ENCODE measurements at places on chromosomes 5 and 9. TPM values are rescaled to one million over a fixed set of nuclear protein-coding genes. Genes with fewer than 3 reads are reported as not detected.

DNA sequence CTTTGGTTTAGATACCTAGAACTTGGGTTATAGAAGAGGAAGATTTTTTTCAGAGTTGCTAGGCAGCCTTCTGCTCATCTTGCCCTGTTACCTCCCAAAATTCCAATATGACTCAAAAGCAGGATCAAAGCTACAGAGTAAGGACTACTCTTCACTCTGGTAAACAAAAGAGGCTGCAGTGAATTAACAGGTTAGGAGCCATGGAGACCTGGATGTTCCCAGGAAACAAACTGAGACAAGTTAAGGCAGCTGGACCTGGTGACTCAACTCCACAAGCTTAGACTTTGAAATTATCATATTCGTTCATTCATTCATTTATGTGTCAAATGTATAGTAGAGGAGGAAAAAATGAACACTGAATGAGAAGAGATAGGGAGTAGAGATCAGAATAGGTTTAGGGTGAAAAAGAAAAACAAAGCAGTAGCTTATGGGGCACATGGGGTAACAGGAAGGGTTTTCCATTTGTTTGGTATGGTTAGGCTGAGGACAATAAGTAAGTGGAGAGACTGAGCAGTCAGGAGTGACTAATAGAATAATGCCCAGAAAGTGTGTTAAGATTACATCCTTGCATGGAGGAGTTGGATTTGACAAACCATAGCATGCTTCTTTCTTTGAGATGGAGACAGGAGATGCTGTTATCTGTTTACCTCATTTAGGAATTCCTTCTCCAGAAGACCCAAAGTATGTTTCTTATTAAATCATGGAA is 464.0 kb upstream of the ZNF608 start:
- DNase-seq = no peak

GRCh38 chr5:173394701-173395100 is 66.5 kb upstream of the STC2 start:
- no peak for DNase-seq

GRCh38 chr9:81559197-81559596 is 130.2 kb downstream of the TLE1 start:
- DNase-seq = no peak

Gene FOXI1
- total RNA-seq = 4.9 TPM

DNA sequence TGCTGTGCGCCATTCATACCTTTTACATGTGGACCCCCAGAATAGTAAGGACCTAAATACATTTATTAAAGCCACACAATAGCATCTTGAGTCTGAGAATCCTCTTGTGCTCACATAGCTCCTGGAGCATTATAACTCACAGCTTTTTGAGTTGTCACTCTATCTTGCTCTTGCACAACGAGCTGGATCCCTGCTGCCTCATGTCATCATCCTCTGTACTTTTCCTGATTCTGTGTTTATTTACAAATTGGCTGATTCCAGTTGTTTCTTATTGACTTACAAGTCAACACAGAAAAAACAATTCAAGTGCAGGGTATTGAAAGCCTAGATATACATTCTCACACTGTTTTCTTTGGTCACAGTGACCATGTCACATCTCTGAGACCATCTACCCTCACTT is 112.9 kb downstream of the SLC1A3 start:
- DNase-seq = no peak

DNA sequence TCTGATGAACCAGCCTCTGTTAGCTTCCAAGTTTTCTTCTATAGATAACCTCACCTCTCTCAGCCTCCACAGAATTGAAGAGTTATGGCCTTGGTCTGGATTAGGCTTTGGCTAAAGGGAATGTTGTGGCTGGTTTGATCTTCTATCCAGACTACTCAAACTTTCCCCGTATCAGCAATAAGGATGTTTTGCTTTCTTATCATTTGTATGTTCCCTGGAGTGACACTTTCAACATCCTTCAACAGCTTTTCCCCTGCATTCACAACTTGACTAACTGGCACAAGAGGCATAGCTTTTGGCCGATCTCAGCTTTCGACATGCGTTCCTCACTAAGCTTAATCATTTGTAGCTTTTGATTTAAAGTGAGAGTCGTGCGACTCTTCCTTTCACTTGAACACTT is 28.1 kb upstream of the GNE start:
- no peak for DNase-seq

DNA sequence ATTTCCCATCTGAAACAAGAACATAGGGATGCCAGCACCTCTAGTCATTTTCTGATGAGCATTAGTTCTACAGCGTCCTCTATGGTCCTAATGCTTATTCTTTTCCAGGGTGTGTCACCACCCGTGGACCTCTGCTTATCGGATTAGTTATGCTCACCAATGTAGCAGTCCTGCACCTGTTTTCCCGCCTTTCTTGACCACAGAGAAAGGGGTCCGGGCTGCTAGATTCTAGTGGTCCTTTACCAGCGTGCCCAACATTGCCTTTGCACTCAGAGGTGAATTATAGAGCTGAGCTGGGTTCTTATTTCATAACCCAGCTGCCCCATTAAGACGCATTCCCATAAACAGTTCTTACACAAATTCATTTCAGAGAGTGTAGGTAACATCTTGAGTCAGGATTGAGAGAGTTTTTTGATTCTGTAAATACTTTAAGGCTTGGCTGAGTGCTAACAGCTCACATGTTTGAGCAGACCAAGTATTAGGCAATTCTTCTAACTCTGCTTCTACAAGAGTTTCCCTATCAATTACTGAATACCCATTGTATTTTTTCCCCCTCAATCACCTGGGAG is 2205.1 kb upstream of the C9orf72 start:
- DNase-seq = no peak

Gene GABRA6
- total RNA-seq = not detected

GRCh38 chr9:133394687-133395271 is 18.6 kb downstream of the STKLD1 start:
- no peak for DNase-seq

DNA sequence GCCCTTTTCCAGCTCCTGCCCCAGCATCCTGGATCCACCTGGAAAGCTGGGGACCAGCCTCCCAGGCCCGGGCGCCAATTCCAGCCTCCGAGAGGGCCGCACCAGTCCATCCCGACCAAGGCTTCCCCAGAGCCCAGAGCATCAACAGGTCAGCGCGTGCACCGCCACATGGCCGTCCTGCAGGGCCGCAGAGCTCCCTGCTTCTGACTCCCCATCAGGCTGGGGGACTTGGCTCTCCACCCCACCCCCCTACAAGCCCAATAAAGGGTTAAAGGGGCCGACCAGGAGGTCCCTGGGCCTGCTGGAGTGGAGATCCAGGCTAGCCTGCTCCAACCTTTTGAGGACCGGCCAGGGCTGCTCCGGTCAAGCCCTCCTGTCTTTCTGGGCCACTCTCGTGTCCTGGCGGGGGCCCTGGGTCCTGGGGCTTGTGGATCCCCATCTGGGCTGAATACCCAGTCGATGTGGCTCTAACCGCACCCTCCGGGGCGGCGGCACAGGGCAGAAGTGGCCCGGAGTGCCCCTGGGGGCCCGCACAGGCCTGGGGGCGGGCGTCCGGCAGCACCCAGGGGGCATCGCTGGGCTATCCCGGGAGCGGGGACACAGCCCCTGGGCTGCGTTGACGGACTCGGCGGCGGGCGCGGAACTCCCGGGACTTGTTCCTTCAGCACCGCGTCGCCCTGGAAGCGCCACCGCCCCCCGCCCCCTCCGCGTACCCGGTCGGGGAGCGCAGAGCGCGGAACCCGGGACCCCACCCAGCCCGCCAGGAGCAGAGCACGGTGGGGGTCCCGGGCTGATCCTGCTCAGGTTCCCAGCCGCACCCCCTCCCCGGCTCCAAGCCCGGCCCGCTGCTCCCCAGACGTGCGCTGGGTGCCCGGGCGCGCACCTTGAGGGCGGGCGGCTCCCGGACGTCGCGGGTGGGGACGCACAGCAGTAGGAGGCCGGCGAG is 590 bp downstream of the ENTPD2 start:
- no peak for DNase-seq

DNA sequence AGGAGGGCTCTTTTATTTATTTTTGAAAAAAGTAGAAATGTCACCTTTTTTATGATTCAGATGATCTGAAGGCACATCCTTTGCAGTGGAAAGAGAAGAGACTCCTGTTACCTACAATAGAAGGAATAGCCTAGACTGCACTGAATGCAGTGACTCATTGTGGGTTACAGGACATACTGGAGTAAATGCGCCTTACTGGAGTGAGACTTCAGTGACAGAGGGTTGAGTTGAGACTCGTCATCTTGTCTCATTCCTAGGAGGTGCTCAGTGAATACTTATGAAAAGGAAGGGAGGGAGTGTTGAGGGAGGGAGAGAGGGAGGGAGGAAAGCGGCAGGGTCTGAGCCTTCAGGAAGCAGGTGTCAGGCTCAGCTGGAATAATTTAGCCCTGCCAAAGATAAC is 25.2 kb downstream of the ANKRA2 start:
- DNase-seq = no peak

GRCh38 chr5:150317048-150318003 is 14.6 kb upstream of the ARSI start:
- DNase-seq = no peak

DNA sequence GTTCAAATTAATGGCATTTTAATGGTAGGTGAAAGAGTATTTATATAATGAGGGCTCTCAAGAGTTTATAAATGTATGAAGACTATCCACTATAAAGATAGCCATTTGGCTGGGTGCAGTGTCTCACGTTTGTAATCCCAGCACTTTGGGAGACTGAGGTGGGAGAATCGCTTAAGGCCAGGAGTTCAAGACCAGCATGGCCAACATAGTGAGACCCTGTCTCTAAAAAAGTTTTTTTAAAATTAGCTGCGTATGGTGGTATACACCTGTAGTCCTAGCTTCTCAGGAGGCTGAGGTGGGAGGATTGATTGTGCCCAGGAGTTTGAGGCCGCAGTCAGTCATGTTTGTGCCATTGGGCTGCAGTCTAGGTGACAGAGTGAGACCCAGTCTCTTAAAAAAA is 61.6 kb downstream of the ERBIN start:
- DNase-seq = no peak

DNA sequence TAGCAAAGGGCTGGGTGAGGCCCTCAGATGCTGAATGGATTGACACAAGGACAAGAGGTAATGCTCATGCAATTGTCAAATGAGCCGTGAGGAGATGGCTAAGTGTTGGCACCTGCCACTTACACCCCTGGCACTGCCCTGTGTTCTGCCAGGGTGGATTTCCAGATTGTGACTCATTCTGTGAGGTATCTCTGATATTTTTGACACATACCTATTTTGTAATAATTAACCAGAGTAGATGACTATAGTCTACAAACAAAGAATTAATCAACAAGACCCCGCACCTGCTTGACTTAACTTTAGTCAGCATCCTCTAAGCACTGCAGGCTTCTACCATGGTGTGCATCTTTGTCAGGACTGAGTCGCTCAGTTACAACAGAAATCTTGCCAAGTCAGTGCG is 200.8 kb downstream of the DIRAS2 start:
- DNase-seq = no peak

Gene FCHO2
- 34.6 TPM for total RNA-seq

GRCh38 chr9:136283291-136284235 is 20.3 kb downstream of the CCDC187 start:
- no peak for DNase-seq

- DNase-seq = no peak
These were observed 110.0 kb downstream of the ENC1 start for GRCh38 chr5:74530326-74531050.

DNA sequence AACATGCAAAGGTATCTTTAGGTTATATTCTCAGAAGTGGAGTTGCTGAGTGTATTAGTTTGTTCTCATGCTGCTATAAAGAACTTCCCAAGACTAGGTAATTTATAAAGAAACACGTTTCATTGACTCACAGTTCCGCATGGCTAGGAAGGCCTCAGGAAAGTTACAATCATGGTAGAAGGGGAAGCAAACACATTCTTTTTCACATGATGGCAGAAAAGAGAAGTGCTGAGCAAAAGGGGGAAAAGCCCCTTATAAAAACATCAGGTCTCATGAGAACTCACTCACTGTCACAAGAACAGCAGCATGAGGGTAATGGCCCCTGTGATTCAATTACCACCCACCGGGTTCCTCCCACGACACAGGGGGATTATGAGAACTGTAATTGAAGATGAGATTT is 163.6 kb upstream of the PRLR start:
- DNase-seq = no peak

Gene CDH18
- not detected for total RNA-seq

DNA sequence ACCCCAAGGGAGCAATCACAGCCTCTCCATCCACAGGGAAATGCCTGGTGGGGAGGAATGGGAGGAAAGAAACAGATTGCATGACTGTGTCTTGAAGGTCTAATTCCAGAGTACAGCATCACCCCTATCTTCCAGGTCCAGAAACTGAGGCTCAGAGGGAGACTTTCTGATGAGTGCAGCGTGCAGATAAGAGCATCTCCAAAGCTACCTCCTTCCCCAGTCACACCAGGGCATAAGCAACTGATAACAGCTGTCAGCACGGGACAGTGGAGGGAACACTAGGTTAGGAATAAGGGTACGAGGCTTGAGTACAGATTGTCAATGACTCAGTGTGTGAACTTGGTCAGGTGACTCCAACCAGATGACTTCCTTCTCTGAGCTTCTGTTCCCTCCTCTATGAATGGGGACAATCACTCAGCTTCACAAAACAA is 126.9 kb downstream of the KCNIP1 start:
- no peak for DNase-seq

Gene SUB1
- 131 TPM for total RNA-seq

- no peak for DNase-seq
These were observed 123.6 kb downstream of the INVS start for GRCh38 chr9:100222674-100223073.

- DNase-seq = peak; percentile 63
These were observed 46.9 kb downstream of the AHRR start for GRCh38 chr5:368183-369084.

Gene RMI1
- 8.7 TPM for total RNA-seq

Gene LCN9
- total RNA-seq = not detected

Gene SARDH
- 0.32 TPM for total RNA-seq

GRCh38 chr9:128611600-128612394 is 44.9 kb downstream of the DYNC2I2 start:
- DNase-seq = no peak
